ENCODE measurements at places on chromosomes 16 and 17.
A peak's percentile ranks its signal among the peaks of the same experiment; 100 is the strongest.

GRCh38 chr16:88613911-88614817, 24.2 kb upstream of the IL17C start:
- DNase-seq = no peak

- no peak for DNase-seq
These were observed 13.3 kb downstream of the WFIKKN2 start for GRCh38 chr17:50848711-50849110.

- no peak for DNase-seq
These were observed 41.3 kb downstream of the COX4I1 start for GRCh38 chr16:85840801-85841200.

DNA sequence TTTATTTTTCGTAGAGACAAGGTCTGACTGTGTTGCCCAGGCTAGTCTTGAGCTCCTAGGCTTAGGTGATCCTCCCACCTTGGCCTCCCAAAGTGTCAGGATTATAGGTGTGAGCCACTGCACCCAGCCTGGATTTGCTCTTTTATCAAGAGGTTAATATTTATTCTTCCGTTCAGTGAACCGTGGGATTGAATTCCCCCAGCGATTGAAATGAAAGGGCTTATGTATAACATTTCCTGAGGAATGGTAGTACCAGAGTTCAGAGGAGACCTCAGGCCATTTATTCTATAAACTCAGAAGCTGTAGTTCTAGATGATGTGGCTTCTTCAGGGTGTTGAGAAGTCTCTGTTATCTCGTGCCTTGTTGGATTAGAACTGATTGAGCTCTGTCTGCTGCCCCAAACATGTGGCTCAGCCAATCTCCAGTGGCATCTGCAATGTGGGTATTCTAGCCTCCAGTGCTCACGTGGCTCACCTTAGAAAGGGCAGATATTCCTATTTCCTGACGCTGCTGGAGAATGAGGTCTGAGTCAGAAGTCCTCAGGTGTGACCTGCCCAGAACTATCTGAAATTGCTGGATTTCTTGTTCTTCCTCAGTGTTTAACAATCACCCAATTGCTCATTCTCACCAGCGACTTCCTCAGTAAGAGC, 22.5 kb downstream of the HMOX2 start:
- no peak for DNase-seq

GRCh38 chr16:8108991-8109509, 481.3 kb downstream of the TMEM114 start:
- DNase-seq = peak; percentile 96

GRCh38 chr17:40554646-40555295, 10.5 kb downstream of the CCR7 start:
- DNase-seq = no peak

GRCh38 chr16:85864965-85865364, 34.0 kb upstream of the IRF8 start:
- no peak for DNase-seq

DNA sequence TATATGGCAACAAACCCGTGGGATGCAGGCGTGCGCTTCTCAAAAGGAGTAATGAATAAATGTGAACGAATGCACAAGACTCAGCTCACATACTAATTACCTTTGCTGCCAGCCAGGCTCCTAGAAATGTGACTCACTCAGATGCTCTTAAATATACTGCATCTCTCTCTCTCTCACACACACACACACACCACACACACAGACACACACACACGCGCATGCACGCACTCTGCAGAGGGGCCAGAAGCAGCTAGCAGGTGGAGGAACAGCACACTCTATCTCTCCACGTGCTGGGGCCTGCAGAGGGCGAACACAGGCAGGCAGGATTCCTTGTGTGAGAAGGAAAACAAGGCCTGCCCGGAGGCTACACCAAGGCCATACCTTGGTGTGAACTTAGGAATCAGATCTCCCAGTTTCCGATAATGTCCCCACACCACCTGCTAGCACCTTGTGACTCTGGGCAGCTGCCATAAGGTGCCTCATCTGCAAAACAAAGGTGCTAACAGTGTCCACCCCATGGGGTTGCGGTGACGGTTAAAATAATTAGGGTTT, 5.3 kb downstream of the GPRC5B start:
- DNase-seq = peak; percentile 48

- DNase-seq = no peak
These were observed 45.2 kb upstream of the PVALEF start for GRCh38 chr17:81120149-81120484.

- DNase-seq = no peak
These were observed 15.3 kb downstream of the HSD11B2 start for GRCh38 chr16:67445913-67446907.

DNA sequence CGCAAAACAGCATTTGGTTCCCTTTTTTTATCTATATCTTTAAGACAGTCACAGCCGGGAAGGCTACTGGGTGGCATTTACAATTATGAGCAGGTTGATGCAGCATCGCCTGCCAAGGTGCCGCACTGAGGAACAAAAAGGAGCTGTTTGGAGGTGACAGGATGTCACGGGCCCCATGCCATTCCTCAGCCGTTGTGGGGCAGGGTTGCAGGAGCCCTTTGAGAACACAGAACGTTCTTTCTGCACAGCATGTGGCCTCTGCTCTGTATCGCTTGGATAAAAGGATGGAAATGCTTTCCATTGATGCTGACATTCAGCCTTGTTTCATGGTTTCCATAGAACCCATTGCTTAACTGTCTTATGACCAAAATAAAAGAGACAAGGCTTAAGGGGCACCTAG, 141.9 kb upstream of the CDH5 start:
- no peak for DNase-seq

GRCh38 chr17:58303971-58304749, 23.4 kb upstream of the MPO start:
- peak; percentile 49 for DNase-seq

DNA sequence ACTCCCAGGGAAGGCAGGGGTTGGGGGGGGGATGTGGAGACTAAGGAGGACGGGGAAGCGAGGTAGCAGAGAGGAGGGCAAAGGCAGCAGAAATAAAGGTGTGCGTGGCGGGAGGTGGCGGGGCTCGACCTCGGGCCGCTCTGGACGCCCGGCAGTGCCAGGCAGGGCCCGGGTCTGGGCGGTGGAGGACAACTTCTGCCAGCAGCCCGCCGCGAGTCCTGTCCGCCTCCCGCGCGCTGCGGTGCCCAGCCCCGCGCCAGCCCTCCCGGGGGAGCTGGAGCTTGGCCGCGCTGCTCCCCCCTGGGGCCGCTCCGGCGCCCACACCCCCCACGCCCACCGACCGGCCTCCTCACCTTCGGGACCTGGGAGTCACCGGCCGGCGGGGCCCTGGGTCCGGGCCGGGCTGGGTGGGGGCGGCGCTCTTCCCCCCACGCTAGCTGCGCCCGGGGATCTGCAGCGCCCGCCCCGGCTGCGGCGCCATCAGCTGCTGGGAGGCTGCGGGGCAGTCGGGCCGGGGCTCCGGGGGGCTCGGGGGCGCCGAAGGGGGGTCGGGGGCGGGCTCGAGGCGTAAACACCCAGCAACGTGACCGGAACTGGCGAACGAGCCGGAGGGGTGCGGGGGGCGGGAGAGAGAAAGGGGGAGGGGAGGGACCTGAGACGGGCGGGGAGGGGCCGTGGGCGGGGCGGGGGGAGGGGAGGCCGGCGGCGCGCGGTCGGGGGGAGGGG, at the start of gene CCDC92B:
CCDC92B (minus strand) TSS at position 595 of the 726 bp plus-strand sequence. CDS start 14,507 bp downstream, outside the sequence.
- no peak for DNase-seq

DNA sequence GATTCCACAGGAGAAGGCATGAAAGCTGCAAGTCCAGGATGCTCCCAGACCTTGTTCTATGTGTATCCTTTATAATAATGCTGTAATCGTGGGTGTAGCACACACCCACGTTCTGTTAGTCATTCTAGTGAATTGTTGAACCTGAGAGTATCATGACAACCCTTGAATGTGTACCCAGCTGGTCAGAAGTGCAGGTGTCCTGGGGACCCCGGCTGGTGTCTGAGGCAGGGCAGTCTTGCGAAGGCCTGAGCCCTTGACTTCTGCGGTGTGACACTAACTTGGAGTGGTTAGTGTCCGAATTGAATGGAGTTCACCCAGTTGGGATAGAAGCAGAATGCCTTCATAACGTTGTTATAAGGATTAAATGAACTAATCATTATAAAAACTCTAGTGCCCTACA, 218.0 kb upstream of the TNRC6C start:
- DNase-seq = no peak

- DNase-seq = no peak
These were observed 811 bp upstream of the MAP2K3 start for GRCh38 chr17:21283482-21284318.

GRCh38 chr16:52364500-52364899, 182.4 kb downstream of the TOX3 start:
- DNase-seq = no peak
